HFFc6 (cell line): ENCODE measurements at places on chromosomes 1 and 21. TPM values are rescaled to one million over a fixed set of nuclear protein-coding genes. Genes with fewer than 3 reads are reported as not detected.

DNA sequence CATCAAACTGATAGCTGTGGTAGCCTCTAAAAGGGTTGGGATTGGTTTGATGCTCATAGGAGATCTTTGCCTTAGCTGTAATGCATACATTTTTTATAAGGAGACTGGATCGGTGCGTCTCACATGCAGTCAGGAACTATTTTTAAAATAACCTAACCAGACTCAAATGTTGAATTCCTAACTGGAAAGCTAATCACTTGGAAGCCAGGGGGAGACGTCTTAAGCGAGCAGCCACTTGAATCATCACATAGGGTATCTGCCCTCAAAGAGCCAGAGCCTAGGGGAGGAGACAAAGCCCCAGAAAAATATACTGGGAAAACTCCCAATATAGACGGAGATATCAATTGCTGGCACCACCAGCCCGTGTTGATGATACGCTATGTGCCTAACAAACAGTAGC lies 61.7 kb upstream of the PUM1 start:
- no peak overlapping the region for H3K27ac ChIP-seq
- H3K36me3 ChIP-seq: no peaks in the 10 kb centered on the region
- peaks cover 9% of the 10 kb centered on the region for H3K4me1 ChIP-seq
- peaks cover 6% of the 10 kb centered on the region for H3K27me3 ChIP-seq

DNA sequence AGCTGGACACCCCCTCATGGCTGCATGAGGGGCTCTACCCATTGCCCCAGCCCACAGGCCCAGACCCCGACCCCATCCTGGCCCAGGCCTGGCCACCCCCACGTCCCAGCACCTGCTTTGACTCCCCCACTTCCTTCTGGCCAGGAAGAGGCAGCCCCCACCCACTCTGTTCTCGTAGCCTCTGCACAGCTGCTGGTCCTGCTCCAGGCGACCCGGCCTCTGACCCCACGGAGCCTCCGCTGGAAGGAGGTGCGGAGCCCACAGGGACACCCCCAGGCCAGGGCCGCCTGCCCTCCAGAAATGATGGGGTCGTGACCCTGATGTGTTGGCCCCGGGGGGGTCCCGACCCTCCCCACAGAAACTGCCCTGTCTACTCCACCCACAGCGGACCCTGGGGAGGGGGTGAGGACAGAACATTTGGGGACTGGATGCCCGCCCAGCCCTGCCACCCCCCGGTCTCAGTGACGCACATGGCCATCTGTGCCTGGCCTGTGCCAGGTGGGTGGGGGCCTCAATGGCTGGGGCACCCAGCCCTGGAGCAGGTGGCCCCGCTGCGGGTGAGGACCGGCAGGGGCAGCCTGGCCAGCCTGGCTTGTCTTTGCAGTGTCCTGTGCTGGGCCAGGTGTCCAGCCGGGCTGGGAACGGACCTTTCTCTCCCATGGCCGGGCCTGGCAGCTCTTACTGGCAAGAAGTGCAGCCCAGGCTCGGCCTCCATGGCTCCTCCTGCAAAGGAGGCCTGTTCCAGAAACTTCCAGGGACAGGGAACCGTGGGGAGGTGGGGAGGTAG lies 78.6 kb downstream of the MORN1 start:
- H3K4me1 ChIP-seq: no peaks in the 10 kb centered on the region
- peaks cover 9% of the 10 kb centered on the region; the same call in 1 of the 2 replicates for H3K36me3 ChIP-seq
- no peak overlapping the region for H3K4me3 ChIP-seq
- peaks cover 3% of the 10 kb centered on the region for H3K27me3 ChIP-seq
- DNase-seq: no peak
- 0 out of 2 replicates have a peak overlapping the region, but pooled peaks have one; percentile 31 for H3K27ac ChIP-seq

DNA sequence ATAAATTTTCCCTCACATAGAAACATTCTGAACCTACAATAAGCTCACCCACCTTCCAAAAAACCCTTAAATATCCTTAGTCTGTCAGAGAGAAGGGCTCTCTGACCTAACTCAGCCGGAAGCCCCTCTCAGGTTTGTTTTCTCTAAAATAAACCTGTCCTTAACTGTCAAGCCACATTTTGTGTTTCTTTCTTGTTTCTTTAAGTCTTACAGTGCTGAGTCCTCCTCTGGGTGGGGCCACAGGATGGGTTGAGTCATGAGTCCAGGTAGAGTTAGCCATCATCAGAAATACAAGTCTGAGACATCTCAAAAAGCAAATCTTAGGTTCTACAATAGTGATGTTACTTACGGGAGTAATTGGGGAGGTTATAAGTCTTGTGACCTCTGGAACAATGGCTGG lies 26.4 kb upstream of the SLC2A5 start:
- H3K4me3 ChIP-seq: no peak overlapping the region
- H3K36me3 ChIP-seq: peaks cover 7% of the 10 kb centered on the region; the same call in 1 of the 2 replicates
- H3K4me1 ChIP-seq: peaks cover 14% of the 10 kb centered on the region; the same call in 1 of the 2 replicates
- peaks cover 5% of the 10 kb centered on the region for H3K27me3 ChIP-seq

- H3K36me3 ChIP-seq: 0 out of 2 replicates have a peak, but pooled peaks cover 5% of the 10 kb centered on the region
- H3K27me3 ChIP-seq: peaks cover 20% of the 10 kb centered on the region
- H3K4me3 ChIP-seq: no peak overlapping the region
- no peak overlapping the region for H3K27ac ChIP-seq
Measured at GRCh38 chr1:235586413-235586812, 63.2 kb downstream of the GNG4 start.

GRCh38 chr1:217717959-217718358 lies 86.8 kb downstream of the SPATA17 start:
- no peaks in the 10 kb centered on the region for H3K27me3 ChIP-seq
- no peaks in the 10 kb centered on the region for H3K36me3 ChIP-seq
- H3K4me1 ChIP-seq: no peaks in the 10 kb centered on the region
- H3K27ac ChIP-seq: no peak overlapping the region

- peaks cover 76% of the 10 kb centered on the region for H3K4me1 ChIP-seq
- H3K4me3 ChIP-seq: peak overlapping the region; percentile 60
- peak overlapping the region; percentile 97 for H3K27ac ChIP-seq
- peaks cover 19% of the 10 kb centered on the region for H3K36me3 ChIP-seq
- DNase-seq: peak; percentile 68
Measured at GRCh38 chr21:36209626-36210171, 53.1 kb downstream of the DOP1B start.

- peaks cover 1% of the 10 kb centered on the region; the same call in 1 of the 2 replicates for H3K36me3 ChIP-seq
- H3K27me3 ChIP-seq: no peaks in the 10 kb centered on the region; the same call in none of the 2 replicates
- no peak overlapping the region for H3K27ac ChIP-seq
Measured at GRCh38 chr1:34511802-34512201, 243.0 kb upstream of the GJB5 start.

The IL24 gene
- not detected in 2 replicates for total RNA-seq

The CREB3L4 gene
- total RNA-seq: 3.8 to 4.5 TPM (median 3.9 TPM) in 3 replicates

The LRRC7 gene
- total RNA-seq: 0.21 to 0.48 TPM (median 0.33 TPM) in 3 replicates

The CA6 gene
- not detected in 3 replicates for total RNA-seq

The WDR64 gene
- not detected in 3 replicates for total RNA-seq
